Hematopoietic multipotent progenitor cell treated with erythropoietin and hydrocortisone succinate and interleukin-3 and kit ligand, for 17 days (in vitro differentiated cells): ENCODE measurements at places on chromosomes 16 and 17.

DNA sequence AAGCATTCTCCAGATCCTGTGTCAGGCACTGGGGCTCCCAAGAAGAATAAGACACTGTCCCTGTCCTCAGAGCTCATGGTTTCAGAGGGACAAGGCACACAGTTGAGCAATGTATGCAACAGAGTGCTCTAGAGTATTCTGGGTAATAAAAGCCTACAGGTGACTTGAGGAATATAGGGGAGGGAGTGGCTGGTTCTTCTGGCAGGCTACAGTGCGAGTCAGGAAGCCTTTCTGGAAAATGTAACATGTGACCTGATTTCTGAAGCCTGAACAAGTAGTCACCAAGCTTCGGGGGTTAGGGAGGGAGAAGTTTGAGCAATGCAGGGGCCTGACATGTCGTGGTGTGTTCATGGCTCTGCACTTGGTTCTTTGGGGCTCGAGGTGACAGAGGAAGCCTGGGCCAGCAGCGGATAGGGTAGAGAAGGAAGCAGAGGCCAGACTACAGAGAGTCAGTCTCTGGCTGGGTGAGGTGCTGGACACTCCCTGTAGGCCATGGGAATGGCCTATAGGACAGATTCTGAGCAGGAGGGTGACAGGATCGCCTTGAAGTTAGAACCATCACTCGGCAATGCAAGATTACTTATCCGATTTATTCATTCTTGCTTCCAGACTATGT, 16.0 kb upstream of the LRRC75A start:
- no peak for DNase-seq

DNA sequence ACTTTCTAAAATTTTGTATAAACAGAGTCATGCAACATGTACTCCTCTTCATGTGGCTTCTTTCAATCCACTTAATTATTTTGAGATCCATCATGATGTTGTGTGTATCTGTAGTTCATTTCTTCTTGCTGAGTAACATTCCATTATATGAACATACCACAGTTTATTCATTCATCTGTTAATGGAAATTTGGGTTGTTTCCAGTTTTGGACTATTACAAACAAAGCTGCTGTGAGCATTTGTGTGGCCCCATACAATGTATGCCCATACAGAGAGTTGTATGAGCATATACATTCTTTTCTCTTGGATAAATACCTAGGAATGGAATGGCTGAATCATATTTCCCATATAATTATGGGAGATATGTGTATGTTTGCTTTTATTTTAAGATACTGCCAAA, 85.6 kb downstream of the CLEC16A start:
- DNase-seq = no peak

DNA sequence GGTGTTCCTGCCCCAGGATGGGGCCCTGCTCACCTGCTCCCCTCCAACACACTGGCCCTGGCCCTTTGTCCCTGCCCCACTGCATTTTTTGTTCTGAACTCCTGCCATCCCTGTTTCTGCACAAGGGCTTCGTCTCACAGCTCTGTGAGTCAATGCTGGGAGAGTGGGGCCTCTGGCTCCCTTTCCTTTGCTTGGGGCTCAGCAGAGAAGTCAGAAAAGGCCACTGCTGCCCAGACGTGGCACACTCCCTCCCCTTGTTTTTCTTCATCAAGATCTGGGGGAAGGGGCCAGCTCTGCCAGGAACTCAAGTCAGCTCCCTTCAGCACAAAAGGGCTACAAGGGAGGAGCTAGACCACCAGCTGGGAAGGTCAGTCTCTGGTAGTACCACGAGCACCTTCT, 8.9 kb downstream of the PROCA1 start:
- DNase-seq = no peak

DNA sequence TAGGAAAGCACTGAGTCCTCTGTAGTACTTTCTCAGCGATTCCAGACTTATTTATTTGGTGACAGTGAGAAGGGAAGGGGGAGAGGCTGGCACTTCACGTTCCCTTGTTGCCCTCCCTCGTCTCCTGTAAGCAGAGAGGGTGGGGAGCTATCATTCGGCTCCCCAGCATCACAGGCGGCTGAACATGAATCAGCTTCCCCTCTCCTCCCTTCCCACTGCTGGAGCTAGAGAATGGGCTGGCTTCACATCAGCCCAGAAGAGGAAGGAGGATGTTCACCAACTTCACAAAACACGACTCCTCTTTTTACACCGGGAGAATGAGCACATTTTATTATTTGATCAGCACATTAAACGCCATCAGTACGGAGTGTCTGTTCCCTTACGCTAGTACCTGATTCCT, 6.7 kb upstream of the CMIP start:
- DNase-seq = no peak

- no peak for DNase-seq
Measured at GRCh38 chr17:27770877-27771276, 29.5 kb downstream of the NOS2 start.

- DNase-seq = no peak
Measured at GRCh38 chr16:85229869-85230462, 117.7 kb upstream of the CIBAR2 start.

DNA sequence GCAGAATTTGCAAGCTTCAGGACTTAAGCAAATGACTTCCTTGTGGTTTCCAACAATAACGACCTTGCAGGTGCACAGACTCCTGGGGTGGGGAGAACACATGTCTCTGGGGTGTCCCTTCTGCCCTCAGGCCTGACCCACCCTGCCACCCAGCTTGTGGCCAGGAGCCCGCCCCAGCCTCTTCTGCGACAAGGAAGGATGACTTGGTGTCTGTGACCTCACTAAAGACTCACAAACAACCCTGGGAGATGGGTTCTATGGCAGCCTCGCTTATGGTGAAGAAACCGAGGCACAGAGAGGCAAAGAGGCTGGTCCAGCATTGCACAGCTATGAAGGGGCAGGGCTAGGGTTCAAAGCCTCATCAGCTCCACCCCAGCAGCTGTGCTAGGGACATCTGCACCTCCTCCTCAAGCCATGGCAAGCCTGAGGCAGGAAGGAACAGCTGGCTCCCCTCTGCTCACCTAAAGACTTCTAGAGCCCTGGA, 2.6 kb downstream of the ATP2A3 start:
- DNase-seq = no peak

GRCh38 chr17:78541488-78542206, 35.5 kb downstream of the DNAH17 start:
- DNase-seq = no peak

DNA sequence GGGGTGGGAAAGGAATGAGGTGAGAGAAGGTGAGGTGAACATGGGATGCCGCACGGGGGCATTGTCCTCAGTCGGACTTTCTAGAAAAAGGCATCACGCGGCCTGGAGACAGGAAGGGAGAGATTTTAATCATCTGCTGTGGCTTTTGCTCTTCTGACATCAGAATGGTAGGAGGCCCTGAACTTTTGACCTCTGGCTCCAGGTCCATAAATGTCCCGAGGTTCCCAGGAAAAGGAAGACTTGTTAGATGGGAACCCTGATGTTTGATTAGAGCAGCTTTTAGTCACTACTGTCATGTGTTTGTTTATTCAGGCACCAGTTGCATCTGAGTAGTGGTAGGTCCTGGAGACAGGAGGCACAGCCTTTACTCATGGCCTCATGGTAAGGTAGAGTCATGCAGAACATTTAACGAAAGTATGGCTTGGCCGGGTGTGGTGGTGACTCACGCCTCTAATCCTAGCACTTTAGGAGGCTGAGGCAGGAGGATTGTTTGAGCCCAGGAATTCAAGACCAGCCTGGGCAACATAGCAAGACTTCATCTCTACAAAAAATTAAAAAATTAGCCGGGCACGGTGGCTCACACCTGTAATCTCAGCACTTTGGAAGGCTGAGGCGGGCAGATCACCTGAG, 203.1 kb downstream of the MSI2 start:
- DNase-seq = no peak

GRCh38 chr16:70746708-70747424, 54.1 kb downstream of the VAC14 start:
- no peak for DNase-seq

DNA sequence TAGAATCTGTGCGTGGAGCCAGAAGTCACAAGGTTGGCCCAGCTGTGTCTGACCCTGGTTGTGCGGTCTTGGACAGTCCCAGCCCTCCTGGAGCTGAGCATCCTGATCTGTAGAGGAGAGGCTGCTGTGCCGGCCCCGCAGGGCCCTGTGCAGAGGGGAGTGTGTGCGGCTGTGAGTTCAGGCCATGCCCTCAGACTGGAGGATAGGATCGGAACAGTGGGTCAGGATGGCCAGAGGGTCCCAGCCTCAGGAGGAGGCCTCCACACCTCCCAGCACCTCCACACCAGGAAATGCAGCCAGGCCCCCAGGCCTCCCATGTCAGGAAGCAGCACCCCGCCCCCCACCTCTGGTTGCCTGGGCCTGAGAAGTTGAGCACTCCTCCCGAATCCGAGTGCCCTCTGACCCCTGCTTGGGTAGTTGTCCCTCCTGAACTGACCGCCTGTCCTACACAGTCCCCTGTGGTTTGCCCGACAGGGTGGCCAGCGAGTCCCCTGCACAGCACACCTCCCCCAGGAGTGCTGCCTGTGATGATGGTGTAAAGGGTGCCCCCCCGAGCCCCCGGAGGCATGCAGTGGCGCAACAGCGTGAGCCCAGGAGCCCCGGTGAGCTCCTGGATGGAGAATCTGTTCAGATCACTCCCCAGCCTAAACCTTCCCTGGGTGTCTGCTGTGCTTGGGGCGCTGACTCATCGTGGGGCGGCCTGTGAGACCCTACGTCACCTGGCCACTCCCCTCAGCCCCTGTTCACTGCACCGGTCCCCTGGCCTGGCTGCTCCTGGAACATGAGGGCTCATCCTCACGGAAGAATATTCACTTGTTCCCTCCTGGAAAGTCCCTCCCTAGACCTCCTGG, 285.2 kb downstream of the SEC14L1 start:
- no peak for DNase-seq

GRCh38 chr17:53321651-53322050, 501.1 kb upstream of the KIF2B start:
- DNase-seq = no peak

DNA sequence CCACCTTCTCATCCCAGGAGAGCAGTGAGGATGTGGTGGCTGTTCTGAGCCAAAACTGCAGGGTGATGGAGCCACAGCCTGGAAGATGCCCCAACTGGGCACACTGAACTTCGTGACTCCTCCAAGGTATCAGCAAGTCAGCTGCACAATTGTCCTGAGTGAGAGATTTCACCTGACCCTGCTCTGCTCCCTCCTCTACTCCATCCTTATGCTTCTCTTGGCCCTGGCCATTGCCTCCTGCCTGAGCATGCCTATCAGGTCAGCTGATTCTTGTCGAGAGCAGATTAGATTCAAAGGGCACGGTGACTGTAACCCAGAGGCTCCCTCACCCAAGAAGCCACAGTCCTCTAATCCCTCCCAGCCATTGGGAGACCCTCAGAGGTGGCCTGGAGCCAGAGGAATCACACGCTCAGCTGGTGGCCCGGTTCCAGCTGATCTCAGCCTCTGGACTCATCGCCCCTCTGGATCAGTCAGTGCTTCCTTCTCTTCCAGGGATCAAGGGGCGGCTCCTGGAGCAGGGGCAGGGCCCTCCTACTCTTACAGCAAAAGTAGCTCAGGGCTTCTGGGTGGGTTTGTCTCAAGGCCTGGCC, 7.0 kb upstream of the CYB561 start:
- DNase-seq = no peak

- DNase-seq = no peak
Measured at GRCh38 chr16:8729779-8730334, 55.4 kb downstream of the ABAT start.

DNA sequence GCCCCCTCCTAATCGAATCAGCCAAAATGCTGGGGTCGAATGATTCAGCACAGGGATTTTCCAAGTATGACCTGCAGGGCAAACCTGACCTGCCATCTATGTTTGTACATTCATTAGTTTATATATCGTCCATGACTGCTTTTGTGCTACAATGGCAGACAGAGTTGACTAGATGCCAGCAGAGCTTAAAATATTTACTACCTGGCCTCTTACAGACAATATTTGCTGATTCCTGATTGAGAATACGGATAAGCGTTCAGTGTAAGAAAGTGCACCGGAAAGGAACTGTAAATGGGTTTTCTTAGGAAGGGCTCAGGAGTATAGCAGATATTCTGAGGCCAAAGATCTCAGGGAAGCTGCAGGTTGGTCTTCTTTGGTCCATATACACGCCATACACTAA, 11.7 kb upstream of the TOM1L1 start:
- DNase-seq = no peak

- no peak for DNase-seq
Measured at GRCh38 chr17:61058066-61058465, 341.6 kb upstream of the TBX2 start.

- DNase-seq = no peak
Measured at GRCh38 chr16:89575247-89576152, at the start of gene CPNE7. Gene CPNE7, plus strand, starts transcription at chr16:89575758. Its CDS starts 140 bp downstream, at chr16:89575898.

DNA sequence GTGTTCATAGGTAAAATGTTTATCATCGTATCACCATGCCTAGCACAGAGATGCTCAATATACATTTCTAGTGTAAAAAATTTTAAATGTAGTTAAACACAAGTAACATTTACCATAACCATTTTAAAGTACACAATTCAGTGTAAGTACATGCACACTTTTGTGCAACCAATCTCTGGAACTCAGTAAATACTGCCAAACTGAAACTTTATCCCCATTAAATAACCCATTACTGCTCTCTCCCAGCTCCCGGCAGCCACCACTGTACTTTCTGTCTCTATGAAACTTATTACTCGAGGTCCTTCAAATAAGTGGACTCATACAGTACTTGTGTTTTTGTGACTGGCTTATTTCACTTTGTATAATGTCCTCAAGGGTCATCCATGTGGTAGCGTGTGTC, 29.0 kb downstream of the RMI2 start:
- no peak for DNase-seq

GRCh38 chr16:68857479-68857878, 14.1 kb downstream of the TANGO6 start:
- DNase-seq = no peak

DNA sequence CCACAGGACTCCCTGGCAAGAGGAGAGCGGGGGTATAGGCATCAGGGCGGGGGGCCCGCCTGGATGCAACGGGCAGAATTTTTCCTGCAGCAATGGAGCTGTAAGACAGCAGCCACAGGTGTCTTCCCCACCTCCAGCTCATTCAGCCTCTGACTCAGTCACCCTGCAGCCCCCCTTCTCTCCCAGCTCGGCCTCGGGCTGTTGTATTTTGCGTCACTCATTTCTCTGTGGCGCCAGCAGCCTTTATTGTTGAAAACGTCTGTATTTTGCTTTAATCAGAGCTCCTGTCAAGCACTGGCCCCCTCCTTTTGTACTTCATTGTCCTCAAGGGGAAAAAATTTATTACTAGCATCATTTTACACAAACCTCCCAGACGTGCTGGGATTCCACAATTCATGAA, 117.7 kb downstream of the WSCD1 start:
- no peak for DNase-seq

GRCh38 chr16:61362585-61362984, 673.7 kb downstream of the CDH8 start:
- no peak for DNase-seq

DNA sequence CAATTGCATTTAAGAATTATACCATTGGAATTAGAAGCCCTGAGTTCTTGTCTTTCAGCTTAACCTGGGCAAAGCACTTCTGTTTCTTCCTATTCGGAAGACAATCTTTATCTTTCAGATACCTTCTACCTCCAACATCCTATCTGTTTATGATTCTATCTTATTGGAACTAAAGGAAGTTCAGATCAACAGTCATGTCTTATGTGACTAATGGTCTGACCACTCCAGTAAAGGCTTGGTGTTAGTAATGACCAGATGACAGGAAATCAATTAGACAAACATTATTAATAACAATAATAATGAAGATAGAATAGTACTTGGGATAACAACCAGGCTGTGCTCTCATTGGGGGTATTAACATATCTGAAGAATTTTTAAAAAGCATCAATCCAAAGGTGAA, 11.3 kb downstream of the HS3ST3A1 start:
- no peak for DNase-seq

- no peak for DNase-seq
Measured at GRCh38 chr17:7058831-7059447, 15.0 kb upstream of the SLC16A11 start.

- no peak for DNase-seq
Measured at GRCh38 chr16:11481987-11482386, 104.7 kb downstream of the LITAF start.
